ENCODE measurements at places on chromosomes 3 and 15. TPM values are rescaled to one million over a fixed set of nuclear protein-coding genes. Genes with fewer than 3 reads are reported as not detected.
A peak's percentile ranks its signal among the peaks of the same experiment; 100 is the strongest.

The OSTN gene
- 0.74 TPM for polyA plus RNA-seq

GRCh38 chr15:95659656-95660055, 670.8 kb upstream of the NR2F2 start:
- H3K27me3 ChIP-seq: no peaks in the 10 kb centered on the region
- peak; percentile 30 for DNase-seq
- H3K4me3 ChIP-seq: no peak overlapping the region
- no peaks in the 10 kb centered on the region for H3K4me1 ChIP-seq
- no peak overlapping the region for H3K27ac ChIP-seq
- no peaks in the 10 kb centered on the region for H3K36me3 ChIP-seq

DNA sequence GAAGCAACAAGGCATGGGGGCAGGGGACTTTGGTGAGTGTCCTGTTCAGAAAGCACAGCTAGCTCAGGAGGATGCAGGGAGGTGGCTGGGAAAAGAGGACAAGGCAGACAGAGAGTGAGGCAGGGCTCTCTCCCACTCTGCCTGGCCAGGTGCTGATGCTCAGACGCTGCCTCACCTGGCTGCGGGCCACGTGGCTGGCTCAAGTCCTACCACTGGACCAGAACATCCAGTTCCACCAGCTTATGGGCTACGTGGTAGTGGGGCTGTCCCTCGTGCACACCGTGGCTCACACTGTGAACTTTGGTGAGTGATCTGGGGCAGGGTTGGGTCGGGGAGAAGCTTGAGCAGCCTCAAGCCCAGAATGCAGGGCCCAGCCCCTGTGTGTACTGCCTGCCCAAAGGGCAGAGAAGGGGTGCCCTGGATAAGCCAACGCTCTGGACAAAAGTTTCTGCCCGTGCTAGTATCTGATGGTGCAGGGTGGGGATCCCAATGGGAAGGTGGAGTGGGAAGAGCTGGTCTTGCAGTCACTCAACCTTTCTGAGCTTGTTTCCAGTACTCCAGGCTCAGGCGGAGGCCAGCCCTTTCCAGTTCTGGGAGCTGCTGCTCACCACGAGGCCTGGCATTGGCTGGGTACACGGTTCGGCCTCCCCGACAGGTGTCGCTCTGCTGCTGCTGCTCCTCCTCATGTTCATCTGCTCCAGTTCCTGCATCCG, 20.9 kb downstream of the NOX5 start:
- no peak overlapping the region for H3K27ac ChIP-seq
- no peaks in the 10 kb centered on the region for H3K36me3 ChIP-seq
- H3K4me3 ChIP-seq: no peak overlapping the region

The CTXN2 gene
- polyA plus RNA-seq: 1.1 TPM

DNA sequence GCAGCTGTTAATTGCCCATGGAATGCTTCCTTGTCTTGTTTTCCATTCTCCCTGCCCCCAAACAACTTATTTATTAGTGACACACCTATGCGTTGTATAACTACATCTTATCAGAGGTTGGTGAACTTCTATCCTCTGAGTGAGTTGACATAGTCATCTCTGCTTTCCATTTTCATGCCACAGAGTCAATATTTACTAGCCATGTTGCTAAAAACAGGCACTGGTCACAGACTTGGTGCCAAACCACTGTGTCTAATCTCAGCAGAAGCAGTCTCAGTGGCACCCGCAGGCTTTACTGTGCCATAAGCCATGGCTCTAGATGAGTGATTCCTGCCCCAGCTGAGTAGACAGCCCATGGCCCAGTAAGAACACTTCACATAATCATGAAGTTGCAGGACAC, 26.5 kb downstream of the DAPK2 start:
- no peaks in the 10 kb centered on the region for H3K4me1 ChIP-seq
- no peak overlapping the region for H3K27ac ChIP-seq
- DNase-seq: no peak
- no peaks in the 10 kb centered on the region for H3K27me3 ChIP-seq
- H3K36me3 ChIP-seq: no peaks in the 10 kb centered on the region

DNA sequence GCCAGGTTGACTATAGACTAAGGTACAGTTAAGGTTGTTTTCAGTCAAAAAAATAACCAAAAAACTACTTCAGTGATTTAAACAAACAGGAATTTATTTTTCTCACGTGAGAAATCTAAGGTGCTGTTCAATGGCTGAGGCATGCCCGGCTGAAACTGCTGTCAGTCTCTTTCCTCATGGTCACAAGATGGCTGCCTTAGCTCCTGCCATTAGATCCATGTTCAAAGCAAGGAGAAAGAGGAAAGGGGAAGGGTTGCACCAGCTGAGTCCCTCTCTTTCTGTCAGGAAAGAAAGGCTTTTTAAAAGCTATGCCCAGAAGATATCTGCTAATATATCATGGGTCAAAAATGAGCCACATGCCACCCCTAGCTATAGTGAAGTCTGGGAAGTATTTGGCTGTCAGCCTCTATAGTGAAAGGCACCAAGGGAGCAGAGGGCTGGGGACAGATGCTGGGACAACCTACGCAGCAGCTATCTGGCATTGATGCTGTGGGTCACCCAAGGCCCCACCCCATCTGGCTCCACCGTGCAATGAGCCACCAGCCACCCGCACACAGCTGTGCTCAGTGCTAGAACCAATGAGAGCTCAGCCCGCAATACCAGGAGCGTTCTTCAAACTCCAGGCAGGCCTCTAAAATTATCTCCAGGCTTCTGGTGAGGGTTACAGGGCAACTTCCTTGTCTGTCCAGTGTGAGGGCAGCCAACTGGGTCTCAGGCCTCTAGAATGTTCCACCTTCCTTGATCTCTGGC, 64.7 kb upstream of the GATA2 start:
- H3K27me3 ChIP-seq: peaks cover 26% of the 10 kb centered on the region
- peaks cover 14% of the 10 kb centered on the region for H3K4me1 ChIP-seq
- H3K4me3 ChIP-seq: no peak overlapping the region
- H3K27ac ChIP-seq: no peak overlapping the region
- DNase-seq: no peak
- no peaks in the 10 kb centered on the region for H3K36me3 ChIP-seq

GRCh38 chr3:542021-542420, 345.5 kb downstream of the CHL1 start:
- H3K27me3 ChIP-seq: peaks cover 2% of the 10 kb centered on the region
- H3K27ac ChIP-seq: no peak overlapping the region
- H3K4me1 ChIP-seq: no peaks in the 10 kb centered on the region
- DNase-seq: no peak

The EXD1 gene
- 0.26 TPM for polyA plus RNA-seq

- H3K4me1 ChIP-seq: no peaks in the 10 kb centered on the region
- H3K36me3 ChIP-seq: peaks cover 12% of the 10 kb centered on the region
- peak; percentile 33 for DNase-seq
- H3K4me3 ChIP-seq: no peak overlapping the region
- H3K27me3 ChIP-seq: no peaks in the 10 kb centered on the region
These were observed 70.9 kb downstream of the DCUN1D1 start for GRCh38 chr3:182909318-182910040.

DNA sequence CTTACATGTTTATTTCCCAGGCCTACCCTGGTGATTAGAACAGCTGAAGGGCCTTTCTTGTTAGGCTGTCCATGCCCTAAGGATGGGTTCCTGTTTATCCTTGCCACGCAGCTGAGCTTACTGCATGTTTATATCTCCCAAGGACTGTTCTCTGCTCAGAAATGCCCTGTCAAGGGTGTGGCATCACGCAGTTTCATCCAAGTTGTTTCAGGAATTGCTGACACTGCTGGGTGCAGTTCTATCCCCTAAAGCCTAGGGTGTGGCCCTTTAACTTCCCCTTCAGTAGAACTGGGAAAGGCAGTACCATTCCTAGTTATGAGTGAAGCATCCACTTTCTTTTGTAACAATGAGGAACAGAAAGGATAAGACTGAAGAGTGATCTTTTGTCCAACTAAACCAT, 5.0 kb downstream of the ELL3 start:
- no peaks in the 10 kb centered on the region for H3K27me3 ChIP-seq
- no peak overlapping the region for H3K4me3 ChIP-seq
- H3K27ac ChIP-seq: no peak overlapping the region

- H3K27me3 ChIP-seq: no peaks in the 10 kb centered on the region
- H3K4me1 ChIP-seq: peaks cover 3% of the 10 kb centered on the region
- H3K27ac ChIP-seq: no peak overlapping the region
- no peaks in the 10 kb centered on the region for H3K36me3 ChIP-seq
These were observed 126.8 kb downstream of the MITF start for GRCh38 chr3:69865925-69866679.

GRCh38 chr3:111594205-111594604, 941 bp downstream of the ZBED2 start:
- H3K27me3 ChIP-seq: no peaks in the 10 kb centered on the region
- no peaks in the 10 kb centered on the region for H3K4me1 ChIP-seq
- H3K36me3 ChIP-seq: no peaks in the 10 kb centered on the region
- no peak overlapping the region for H3K27ac ChIP-seq
- DNase-seq: no peak

GRCh38 chr15:58467121-58467721, 35.4 kb downstream of the LIPC start:
- no peaks in the 10 kb centered on the region for H3K36me3 ChIP-seq
- peak; percentile 66 for DNase-seq
- H3K4me1 ChIP-seq: peaks cover 7% of the 10 kb centered on the region
- H3K4me3 ChIP-seq: no peak overlapping the region

The GATA2 gene
- 4.1 TPM for polyA plus RNA-seq

The LMAN1L gene
- not detected for polyA plus RNA-seq

- no peak overlapping the region for H3K27ac ChIP-seq
- peak; percentile 51 for DNase-seq
- peak overlapping the region; percentile 21 for H3K4me3 ChIP-seq
- H3K4me1 ChIP-seq: peaks cover 33% of the 10 kb centered on the region
These were observed 136.9 kb downstream of the NUP210 start for GRCh38 chr3:13282986-13283876.

DNA sequence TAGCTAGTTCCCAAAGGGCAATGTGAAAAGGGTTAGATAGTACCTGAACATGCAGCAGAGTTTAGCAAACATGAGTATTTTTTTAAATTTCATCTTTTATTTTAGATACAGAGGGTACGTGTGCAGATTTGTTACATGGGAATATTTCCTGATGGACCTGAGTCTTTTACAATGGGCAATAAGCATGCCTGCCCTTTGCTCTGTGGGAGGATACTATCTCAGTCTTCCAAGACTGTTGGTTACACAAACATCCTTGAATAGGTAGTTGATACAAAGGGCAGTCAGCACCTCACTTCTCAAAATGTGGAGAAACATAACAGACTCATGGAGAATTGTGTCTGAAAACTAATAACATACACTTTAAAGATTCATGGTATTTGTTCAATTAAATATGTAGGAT, 103.3 kb downstream of the GOLIM4 start:
- no peak overlapping the region for H3K4me3 ChIP-seq
- H3K27me3 ChIP-seq: no peaks in the 10 kb centered on the region
- no peak for DNase-seq
- H3K27ac ChIP-seq: no peak overlapping the region
- no peaks in the 10 kb centered on the region for H3K36me3 ChIP-seq
- H3K4me1 ChIP-seq: no peaks in the 10 kb centered on the region

GRCh38 chr3:141070727-141071357, 19.7 kb downstream of the SPSB4 start:
- H3K27me3 ChIP-seq: no peaks in the 10 kb centered on the region
- no peak overlapping the region for H3K4me3 ChIP-seq
- H3K36me3 ChIP-seq: peaks cover 13% of the 10 kb centered on the region
- no peak overlapping the region for H3K27ac ChIP-seq
- peaks cover 44% of the 10 kb centered on the region for H3K4me1 ChIP-seq
- no peak for DNase-seq

The LIPC gene
- polyA plus RNA-seq: 0.30 TPM

DNA sequence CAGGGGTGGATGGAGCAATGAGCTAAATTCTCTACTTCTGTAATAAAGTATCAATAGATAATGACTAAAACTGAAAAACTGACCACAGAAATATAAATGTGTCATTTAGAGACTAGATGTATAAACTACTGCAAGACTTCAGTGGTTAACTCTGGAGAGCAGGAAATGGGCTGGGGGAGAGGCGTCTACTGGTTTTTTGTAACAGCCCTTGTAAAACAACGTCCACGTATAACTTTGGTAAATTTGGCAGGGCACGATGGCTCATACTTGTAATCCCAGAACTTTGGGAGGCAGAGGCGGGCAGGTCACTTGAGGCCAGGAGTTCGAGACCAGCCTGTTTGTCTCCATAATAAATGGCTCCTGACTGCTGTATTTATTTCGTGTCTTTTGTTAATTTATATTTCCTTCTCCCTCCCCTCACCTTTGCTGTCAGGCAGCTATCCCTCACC, 12.5 kb downstream of the RAB27A start:
- H3K4me1 ChIP-seq: no peaks in the 10 kb centered on the region
- H3K27ac ChIP-seq: no peak overlapping the region
- no peak overlapping the region for H3K4me3 ChIP-seq
- no peak for DNase-seq

DNA sequence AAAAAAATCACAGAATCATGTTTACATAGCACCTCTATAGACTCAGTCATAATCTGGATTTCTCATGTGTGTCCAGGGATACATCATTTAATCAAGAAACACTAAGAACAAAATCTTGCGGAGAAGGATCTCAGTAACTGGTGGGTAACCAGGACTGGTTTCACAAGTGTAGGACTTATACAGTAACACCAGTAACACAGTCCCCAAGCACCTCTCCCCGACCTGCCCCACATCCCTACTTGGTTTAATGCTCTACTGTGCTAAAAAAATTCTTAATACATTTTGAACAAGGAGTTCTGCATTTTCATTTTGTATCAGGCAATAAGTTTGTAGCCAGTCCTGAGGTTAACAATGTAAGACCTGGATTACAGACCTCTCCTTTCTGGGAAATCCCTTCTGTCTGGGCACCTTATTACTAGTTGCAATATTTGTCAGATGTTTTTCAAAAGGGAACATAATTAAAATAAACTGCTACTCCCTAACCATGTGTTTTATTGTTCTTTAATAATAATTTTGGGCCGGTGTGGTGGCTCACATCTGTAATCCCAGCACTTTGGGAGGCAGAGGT, 57.6 kb upstream of the BBX start:
- no peak for DNase-seq
- no peak overlapping the region for H3K4me3 ChIP-seq

The TRPC1 gene
- polyA plus RNA-seq: 17.7 TPM

The OCA2 gene
- 2.6 TPM for polyA plus RNA-seq

DNA sequence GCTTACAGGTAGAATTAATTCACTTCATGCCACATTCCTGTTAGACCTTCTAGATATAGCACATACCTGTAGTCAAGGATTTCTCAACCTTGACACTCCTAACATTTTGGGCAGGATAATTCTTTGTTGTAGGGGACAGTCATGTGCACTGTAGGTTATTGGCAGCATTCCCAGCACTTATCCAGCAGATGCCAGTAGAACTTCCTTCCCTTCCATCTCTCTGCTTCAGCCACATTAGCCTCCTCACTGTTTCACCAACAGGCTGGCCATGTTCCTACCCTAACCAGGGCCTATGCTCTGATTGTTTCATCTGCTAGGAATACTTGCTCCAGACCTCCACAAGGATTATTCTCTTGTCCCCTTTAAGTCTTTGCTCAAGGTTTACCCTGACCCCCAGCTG, 68.0 kb upstream of the STAC start:
- H3K4me3 ChIP-seq: no peak overlapping the region
- no peaks in the 10 kb centered on the region for H3K36me3 ChIP-seq
- DNase-seq: no peak

Data from spinal cord (tissue), 10 donors.